Left kidney (tissue), 8 donors: ENCODE measurements at places on chromosomes 11 and 22.
A peak's percentile ranks its signal among the peaks of the same experiment; 100 is the strongest.

DNA sequence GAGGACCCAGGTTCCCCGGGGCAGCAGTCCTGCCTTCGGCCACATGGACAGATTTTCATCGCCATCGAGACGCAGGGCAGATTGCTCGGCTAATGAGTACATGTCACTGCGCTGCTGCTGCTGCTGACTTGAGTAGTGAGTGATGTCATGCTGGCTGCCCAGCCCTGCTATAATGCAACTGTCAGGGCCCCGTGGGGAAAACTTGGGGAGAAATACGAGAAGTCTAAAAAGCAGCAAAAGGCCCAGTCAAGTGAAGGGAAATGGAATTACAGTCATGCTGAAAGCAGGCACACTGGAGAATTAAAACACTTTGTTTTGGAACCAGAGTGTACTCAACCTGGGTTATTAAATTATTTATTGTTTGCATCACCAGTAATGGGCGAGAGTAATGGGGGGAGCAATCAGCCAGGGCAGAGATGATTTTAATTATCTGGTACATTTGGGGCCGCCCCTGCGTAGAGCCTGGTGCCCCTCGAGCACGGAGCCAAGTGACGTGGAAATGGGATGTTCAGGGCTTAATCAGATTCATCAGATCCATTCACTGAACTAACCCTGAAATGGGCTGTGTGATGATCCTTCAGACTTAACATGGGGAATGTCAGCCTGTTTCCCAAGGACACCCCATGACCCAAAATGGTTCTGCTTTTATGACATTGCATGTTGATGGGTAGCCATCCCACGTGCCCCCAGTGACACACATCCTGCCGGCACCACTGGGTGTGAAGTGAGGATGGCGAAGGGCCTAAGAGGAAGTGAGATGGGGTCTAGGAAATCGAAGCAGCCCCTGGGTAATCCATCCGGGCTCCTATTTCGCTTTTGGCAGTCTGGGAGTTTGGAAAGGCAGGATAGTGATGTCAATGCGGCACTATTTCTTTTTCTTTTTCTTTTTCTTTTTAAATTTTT is 241.6 kb upstream of the CADM1 start:
- DNase-seq = no peak

DNA sequence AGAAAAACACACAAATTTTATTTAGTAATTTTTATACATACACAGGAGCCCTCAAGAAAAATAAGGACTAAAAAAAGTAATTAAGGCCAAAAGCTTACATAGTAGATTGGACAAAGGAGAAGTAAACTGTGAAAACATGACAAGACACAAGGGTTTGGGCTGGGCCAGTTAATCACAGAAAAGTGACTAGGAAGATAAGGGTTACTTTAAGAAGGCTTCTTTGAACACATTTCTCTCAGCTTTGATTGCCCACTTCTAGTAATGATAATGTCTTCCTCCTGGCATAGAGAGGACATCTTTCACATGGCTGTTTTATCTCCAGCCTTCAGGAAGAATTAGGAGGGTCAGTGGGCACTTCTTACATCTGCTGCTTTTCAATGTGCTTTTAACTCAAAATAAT is 3.4 kb downstream of the RNF141 start:
- no peak for DNase-seq

DNA sequence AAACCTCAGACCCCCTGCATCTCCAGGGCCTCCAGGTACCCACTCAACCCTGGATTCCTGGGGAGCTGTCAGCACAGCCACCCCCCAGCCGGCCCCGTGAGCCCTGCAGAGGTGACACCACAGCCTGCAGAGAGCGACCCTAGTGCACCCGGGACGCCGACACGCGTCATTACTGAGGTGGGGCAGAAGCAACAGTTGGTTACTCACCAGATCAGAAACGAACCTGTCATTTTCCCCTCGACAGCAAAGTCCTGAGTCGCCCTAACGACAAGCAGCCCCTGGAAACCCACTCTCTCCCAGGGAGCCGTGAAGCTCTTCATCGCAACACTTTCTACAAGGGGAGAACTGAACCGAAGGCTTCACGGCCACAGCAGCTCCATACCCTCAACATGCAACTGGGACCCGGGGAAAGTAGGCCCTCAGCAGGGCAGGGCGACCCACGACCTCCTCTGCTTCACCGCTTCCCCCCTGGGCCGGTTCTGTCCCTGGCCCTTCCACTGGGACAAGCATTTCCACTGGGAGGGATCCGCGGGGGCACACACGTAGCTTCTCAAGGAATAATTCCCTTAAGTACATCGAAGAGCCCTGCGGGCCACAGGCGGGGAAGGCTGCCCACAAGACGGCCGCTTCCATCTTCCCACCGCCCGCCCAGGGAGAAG is 1.6 kb downstream of the BRD1 start:
- DNase-seq = no peak

DNA sequence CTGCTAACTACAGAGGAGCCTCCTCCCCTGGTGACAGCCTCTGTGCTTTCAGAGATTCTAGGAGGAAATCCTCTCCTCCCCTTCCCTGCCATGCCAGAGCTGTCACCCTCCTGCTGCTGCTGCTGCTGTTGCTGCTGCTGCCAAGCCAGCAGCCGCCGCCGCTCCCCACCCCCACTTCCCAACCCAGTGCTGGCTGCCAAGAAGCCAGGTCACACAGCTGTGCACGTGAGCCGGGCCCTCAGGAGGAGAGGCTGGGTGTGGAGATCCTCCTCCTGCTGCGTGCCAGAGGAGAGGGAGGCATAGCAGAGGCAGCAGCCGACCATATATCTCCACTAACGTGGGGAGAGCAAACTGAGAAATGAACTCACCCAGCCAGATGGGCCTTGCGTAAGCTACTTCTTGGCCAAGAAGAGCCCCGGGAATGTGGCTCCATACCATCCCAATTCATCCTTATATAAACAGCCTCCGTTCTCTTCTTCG is 12.4 kb downstream of the CRY2 start:
- peak; percentile 52 for DNase-seq

- DNase-seq = no peak
Measured at GRCh38 chr22:43228330-43228729, 41.4 kb upstream of the TTLL12 start.

GRCh38 chr11:66035653-66036333 is 9.5 kb upstream of the CATSPER1 start:
- no peak for DNase-seq

DNA sequence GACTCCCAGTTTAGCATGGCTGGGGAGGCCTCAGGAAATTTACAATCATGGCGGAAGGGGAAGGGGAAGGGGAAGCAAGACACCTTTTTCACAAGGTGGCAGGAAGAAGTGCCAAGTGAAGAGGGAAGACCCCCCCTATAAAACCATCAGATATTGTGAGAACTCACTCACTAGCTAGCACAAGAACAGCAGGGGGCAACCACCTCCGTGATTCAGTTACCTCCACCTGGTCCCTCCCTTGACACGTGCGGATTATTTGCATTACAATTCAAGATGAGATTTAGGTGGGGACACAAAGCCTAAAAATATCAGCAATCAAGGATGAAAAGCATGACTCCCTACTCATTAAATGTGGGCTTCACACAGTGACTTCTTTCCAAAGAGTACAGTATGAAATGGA is 155.0 kb upstream of the CCDC90B start:
- DNase-seq = no peak

- DNase-seq = no peak
Measured at GRCh38 chr11:60282286-60282685, 1.8 kb downstream of the MS4A4A start.

GRCh38 chr11:37505406-37505805 is 907.4 kb upstream of the RAG2 start:
- no peak for DNase-seq

DNA sequence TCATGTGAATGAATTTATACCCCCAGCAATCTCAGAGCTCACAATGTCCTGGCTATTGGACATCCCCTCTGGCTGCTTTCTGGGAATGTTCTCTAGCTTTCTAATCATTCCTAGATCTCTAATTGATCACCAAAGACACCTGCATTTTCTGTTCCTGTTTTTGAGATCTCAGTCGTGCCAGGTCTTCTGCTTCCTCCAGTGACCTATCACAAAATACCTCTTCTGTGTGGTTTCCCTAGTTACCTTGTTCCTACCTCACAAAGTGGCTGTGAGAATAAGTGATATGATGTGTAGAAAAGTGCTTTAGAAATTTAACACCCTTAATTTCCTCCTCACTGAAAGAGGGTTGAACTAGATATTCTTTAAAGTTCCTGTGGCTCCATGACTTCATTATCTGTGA is 92.2 kb downstream of the LUZP2 start:
- DNase-seq = no peak

DNA sequence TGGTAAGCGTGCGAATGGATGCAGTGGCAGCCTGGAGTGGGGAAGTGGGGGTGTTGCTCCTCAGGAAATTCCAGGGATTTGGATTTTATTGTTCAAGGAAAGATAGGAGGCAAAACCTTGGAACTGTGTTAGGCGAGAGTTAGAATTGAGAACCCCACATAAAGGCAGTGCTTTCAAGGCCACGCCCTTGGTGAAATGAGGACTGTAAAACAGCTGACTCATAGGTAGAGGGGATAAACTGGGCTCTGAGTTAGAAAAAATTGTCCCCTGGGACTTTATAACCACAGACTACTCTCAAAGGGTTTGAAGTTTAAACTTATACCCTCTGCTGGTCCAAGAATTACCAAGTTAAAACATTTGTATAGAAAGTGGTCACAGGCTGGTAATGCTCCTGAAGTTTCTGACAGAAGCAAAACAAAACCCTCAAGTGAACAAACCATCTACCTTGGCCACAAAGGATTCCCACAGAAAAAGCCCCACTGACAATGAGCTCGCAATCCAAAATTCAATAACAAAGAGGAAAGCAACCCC is 250.3 kb upstream of the TBCEL start:
- no peak for DNase-seq

- no peak for DNase-seq
Measured at GRCh38 chr11:130625578-130626306, 177.3 kb downstream of the ADAMTS15 start.

- DNase-seq = peak; percentile 17
Measured at GRCh38 chr11:70669871-70670675, 271.7 kb downstream of the CTTN start.

DNA sequence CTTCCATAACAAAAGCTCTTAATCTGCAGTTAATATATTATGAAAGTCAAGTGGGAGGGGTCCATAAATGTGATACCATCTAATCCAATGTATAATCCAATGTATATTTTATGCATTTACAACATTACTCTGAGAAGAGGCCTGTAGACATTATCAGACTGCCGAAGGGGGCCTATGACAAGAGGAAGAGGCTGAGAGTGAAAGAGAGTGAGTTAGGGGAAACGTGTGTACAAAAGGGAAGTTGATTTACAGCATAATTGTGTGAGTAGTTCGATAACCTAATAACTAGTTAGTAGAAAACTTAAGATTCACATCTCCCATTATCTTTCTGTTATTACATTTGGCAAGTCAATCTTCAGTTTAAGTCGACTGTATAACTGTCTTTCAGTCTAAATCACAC is 86.6 kb downstream of the DDX10 start:
- DNase-seq = no peak

- no peak for DNase-seq
Measured at GRCh38 chr11:45880772-45881570, 4.5 kb upstream of the MAPK8IP1 start.

- no peak for DNase-seq
Measured at GRCh38 chr11:45895553-45896259, 10.3 kb downstream of the MAPK8IP1 start.

GRCh38 chr22:29138556-29139305 is 65.9 kb downstream of the KREMEN1 start:
- DNase-seq = no peak

DNA sequence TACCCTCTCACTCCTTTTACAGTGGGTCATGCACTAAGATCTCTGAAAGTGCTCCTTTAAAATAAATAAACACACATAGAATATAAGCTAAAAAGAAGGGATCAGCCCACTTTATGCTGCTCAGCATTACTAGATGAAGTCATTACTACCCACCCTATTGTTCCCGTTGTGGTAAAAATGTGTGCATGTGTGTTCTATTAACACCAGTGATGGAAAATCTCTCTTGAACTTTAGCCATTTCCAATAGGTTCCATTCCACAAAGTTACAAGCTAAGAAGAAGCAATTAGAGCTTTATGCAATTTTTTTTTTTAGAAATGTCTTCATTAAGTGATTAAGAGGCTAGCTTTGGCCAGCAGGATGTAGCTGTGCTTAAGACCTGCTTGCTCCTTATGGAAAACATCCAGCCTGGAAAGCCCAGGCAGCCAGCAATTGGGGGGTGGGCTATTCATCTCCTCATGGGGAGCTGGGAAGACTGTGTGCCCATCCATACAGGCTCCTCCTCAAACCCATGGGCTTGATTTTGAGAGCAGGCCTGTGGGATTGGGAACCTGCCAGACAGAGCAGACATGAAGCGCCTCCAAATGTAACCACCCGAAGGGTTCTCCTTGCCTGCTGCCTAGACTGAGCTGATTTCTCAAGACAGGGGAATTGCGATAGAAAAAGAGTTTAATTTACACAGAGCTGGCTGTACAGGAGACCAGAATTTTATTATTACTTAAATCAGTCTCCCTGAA is 92.9 kb upstream of the PARVA start:
- DNase-seq = no peak

GRCh38 chr11:74316772-74317505 is 5.5 kb upstream of the P4HA3 start:
- no peak for DNase-seq

DNA sequence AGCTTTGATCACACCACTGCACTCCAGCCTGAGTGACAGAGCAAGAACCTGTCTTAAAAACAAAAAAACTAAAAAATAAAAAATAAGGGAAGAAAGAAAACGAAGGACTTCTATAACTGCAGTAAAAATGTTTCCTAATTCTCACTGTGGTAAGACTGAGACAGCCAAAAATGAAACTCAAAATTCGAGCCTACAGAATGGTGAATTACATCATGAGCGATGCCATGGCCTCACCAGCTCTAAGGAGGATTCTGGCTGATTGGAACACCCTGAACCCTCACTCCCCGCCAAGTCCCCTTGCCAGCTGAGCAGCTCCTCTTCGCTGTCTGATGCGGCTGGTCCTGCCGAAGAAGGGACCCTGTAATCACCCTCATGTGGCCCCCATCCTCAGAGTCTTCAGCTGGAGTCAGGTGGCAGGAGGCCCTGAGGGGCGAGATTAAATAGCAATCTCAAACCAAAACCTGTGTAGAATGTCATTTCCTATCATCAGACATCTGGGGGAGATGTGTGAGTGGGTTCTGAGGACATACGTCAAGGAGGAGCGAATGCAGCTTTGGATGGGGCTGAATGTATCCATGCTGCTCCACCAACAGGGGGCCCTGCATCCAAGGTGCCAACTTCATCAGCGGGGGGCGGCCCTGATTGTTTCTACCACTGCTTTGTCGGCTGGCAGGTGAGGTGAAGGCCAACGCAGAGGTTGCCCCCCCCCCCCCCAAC is 29.2 kb downstream of the PDGFB start:
- DNase-seq = no peak

DNA sequence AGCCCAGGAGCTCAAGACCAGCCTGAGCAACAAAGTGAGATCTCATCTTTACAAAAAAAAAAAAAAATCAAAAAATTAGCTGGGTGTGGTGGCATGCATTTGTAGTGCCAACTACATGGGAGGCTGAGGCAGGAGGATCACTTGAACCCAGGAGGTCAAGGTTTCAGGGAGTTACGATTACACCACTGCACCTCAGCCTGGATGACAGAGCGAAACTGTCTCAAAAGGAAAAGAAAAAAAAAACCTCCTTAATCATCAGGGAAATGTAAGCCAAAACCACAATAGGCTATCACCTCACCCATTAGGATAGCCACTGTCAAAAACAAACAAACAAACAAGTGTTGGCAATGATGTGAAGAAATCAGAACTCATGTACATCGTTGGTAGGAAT is 13.4 kb downstream of the DGCR2 start:
- DNase-seq = no peak
